ENCODE measurements at places on chromosomes 1 and 21.

GRCh38 chr1:171590022-171590421 is 32.0 kb upstream of the MYOCOS start:
- DNase-seq, result no peak

DNA sequence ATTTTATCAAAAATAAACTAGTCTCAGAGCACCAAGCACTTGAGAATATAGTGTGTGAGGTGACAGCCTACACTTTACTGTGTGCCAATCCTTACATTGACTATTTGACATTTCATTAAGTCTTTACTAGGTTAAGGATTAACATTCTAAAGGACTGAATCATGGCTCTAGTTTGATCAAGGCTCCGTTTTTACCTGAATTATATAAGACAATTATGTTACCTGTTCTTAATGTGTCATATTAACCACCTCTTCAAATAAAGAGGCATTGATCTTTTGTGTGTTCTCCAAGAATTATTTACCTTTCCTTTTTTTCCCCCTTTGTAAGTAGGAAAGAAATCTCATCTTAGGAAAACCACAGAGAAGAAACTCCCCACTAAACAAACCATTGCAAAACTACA is 189.7 kb downstream of the HS2ST1 start:
- DNase-seq, result no peak

DNA sequence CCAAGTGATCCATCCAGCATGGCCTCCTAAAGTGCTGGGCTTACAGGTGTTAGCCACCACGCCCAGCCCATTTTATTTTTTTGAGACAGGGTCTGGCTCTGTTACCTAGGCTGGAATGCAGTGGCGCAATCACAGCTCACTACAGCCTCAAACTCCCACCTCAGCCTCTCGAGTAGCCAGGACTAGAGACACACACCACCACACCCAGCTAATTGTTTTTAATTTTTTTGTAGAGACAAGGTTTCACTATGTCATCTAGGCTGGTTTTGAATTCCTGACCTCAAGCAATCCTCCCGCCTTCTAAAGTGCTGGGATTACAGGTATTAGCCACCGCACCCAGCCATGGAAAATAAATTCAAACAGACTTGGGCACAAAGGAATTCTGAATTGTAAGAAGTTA is 31.9 kb downstream of the PUM1 start:
- DNase-seq, result no peak

GRCh38 chr1:9065213-9065751 is 4.2 kb downstream of the SLC2A5 start:
- DNase-seq, result no peak

GRCh38 chr1:178931858-178932551 is 61.1 kb upstream of the ANGPTL1 start:
- no peak for DNase-seq

DNA sequence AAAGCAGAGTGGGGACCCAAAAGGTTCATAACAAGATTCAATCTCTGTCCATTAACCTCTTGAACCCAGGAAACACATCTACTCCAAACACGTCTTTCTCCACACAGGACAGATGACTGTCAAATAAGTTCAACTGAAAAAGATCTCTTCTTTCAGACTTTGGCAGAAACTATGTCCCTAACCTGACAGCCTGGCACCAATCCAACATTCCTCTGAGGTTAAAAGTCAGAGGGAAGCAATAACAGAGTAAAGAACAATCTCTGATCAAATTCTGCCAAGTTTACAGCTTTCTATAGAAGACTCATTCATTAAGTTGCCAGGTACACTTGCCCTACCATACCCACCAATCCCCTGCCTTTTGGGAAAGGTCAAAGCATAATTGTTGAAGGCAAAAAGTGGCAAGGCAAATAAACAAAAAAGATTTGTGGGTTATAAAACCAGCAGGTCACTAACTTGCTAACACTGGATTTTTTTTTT is 31.9 kb downstream of the OTUD7B start:
- no peak for DNase-seq

DNA sequence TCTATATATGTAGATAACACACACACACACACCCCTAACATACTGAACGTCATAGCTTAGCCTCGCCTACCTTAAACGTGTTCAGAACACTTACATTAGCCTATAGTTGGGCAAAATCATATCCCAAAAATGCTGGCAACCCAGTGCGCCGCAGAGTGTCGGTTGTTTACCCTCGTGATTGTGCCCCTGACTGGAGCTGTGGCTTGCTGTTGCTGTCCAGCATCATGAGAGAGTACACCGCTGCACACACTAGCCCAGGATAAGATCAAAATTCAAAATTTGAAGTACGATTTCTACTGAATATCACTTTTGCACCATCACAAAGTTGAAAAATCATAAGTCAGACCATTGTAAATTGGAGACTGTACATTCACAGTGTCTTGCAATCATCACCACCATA is 73.1 kb upstream of the COG2 start:
- DNase-seq, result no peak

GRCh38 chr1:57279909-57280666 is 143.8 kb downstream of the DAB1 start:
- DNase-seq, result no peak

DNA sequence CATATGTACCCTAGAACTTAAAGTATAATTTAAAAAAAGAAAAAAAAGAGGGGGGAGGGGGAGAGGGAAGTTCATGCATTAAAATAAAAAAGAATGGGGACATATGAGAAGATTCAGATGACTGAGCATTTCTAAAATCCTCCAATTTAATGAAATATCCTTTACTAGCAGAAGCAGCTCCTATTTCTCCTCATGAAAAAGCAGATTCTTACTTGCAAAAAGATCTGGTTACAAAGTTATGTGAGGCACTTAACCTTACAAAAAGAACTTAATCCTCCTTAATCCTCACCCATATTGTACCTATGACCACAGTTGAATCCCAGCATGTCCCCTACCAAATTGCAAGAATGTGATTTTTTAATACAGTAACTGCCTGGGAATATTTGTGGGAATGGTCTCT is 298.5 kb downstream of the SRGAP2C start:
- DNase-seq, result no peak

DNA sequence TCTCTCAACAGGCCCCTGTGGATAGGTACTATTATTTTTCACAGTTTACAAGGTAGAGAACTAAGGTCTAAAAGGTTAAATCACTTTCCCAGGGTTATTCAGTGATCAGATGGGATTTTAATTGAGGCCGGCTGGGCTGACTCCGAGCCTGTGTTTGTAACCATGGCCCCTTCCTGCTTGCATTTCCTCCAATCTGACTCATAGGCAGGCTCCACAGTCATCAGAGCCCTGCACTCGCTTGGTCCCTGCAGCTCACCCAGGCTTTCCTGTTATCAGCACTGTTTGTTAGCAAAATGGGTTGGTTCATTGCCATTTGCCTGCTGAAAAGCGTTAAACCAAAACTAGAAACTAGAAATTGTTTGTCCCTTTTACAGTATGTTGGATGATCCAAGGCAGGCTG is 41.4 kb upstream of the LMX1A start:
- DNase-seq, result no peak
